ENCODE measurements at places on chromosomes 12 and 14.
A peak's percentile ranks its signal among the peaks of the same experiment; 100 is the strongest.

GRCh38 chr12:60803147-60803546 is 1207.3 kb downstream of the SLC16A7 start:
- DNase-seq = no peak

GRCh38 chr14:83814896-83815295 is 1715.0 kb upstream of the FLRT2 start:
- DNase-seq = no peak

DNA sequence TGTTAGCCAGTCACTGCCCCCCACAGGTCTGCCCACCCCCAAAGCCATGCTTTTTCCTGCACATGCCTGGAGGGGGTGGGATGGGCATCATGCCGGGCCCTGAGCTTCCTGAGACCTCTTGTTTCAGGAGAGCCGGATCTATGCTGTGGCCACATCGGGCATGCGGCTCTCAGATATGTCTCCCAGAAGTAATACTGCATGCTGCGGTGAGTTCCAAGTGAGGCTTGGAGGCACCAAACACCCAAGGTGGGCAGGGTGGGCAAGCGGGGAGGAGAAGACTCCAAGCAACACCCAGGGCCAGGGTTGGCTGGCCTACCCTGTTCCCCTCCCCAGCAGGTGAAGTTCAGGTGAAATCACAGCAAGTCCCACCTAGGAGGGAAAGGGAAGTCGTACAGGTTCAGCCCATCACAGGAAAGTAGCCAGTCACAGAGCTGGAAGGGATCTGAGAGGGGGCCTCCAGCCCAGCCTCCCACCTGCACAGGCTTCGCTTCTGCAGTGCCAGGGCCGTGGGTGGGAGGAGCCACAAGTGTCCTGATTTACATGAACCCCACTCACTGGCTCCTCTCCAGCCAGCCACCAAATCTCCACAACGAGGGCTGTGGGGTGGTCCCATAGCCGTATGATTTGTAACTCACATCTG is 30.9 kb downstream of the PIGH start:
- DNase-seq = no peak

DNA sequence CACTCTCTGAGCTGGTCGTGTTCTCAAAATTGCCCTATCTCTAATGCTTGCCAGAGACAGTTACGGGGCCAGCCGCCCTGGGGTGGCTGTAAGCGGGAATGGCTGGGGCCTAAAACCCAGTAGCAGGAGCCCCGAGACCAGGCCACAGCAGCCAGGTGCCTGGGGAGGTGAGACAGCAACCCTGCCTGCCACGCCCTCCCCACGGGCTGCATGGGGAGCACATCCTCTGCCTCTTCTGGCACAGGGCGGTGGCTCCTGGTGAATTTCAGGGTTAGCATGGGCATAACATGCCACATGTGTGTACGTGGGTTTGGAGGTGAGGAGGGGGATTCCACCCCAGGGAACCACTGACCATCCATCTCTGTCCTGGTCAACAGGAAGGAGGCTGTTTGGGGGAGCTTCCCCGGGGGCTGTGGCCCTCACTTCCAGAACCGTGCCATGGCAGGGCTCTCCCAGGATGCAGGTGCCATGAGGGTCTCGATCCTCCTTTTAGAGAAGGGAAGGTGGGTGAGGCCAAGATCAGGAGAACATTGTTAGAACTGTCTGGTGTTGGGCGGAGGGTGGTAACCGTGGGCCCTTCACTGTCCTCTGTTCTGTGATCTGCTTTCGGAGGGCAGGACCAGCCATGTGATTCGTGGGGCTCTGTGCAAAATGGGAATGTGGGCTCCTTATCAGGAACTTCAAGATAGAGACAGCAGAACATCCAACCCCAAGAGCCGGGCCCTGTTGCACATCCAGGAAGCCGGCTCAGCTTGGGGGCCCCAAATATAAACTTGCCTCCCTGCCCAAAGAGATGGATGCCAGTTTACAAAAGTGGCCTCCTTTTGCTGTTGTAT is 312.2 kb upstream of the DIO3 start:
- no peak for DNase-seq

- DNase-seq = no peak
These were observed 2.7 kb upstream of the BEST3 start for GRCh38 chr12:69701826-69702225.

GRCh38 chr14:105324080-105324778 is 9.7 kb downstream of the PACS2 start:
- DNase-seq = no peak

GRCh38 chr12:127781336-127781735 is 485.6 kb upstream of the TMEM132C start:
- DNase-seq = no peak

GRCh38 chr14:65045006-65045405 is 57.3 kb downstream of the MAX start:
- no peak for DNase-seq

DNA sequence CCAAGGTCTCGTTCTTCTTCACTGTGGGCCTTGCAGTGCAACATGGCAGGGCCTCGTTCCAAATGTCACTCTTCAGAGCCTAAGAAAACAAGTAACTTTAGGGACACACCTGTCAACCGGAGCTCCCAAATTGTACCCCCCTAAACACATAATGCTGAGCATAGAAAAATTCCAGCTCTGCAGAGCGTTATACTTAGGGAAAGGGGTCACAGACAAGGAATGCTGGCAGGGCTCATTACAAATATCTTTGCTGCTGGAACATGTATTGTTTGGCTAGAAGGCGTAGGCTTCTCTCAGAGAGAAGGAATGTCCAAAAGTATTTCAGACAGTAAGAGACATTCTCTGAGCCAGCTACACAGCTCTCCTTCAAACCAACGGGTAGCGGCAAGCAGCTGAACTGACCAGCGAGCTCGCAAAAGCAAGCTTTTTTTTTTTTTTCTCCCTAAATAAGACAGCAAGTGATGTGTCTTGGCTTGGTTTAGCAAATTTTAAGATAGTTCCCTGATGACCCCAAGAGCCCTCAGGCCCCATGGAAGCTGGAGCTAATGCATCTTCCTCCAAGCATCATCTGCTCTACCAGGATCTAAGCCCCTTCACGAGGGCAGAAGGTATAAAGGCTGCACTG is 24.5 kb downstream of the SSH1 start:
- DNase-seq = no peak

- DNase-seq = no peak
These were observed 8.0 kb upstream of the OR5AU1 start for GRCh38 chr14:21163871-21164291.

- DNase-seq = no peak
These were observed 169.7 kb downstream of the KCNA5 start for GRCh38 chr12:5213336-5213735.

GRCh38 chr12:110846615-110847566 is at the start of gene CCDC63:
Gene CCDC63 (plus strand): TSS chr12:110846987. CDS start chr12:110852955, 5,968 bp downstream.
- peak; percentile 71 for DNase-seq

DNA sequence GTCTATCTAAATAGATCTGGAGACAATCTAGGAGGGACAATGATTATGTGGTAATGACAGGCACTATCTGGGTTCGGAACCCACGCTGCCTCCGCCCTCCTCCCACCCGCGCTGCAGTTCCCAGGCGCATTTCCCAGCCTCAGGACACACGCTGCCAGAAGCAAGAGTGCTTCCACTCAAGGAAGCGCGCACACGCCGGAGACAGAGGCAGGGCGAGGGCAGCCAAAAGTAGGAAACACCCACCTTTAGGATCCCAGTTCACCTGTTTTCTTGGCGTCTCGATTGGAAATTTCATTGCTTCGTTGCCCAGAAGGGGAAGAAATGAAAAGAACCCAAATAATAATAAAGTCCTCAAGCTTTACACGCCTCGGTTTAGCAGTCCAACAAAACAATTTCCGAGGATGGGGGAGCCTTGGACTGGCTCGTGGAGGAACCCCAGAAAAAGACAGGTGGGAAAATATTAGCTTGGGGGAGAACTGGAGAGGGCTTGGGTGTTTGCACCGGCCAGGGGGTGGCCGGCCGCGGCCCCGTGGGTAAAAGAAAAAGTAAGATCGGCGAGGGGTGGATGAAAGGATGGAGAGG is 474 bp downstream of the KCNK10 start:
- no peak for DNase-seq

GRCh38 chr14:39374851-39375250 is 57.4 kb downstream of the FBXO33 start:
- no peak for DNase-seq

DNA sequence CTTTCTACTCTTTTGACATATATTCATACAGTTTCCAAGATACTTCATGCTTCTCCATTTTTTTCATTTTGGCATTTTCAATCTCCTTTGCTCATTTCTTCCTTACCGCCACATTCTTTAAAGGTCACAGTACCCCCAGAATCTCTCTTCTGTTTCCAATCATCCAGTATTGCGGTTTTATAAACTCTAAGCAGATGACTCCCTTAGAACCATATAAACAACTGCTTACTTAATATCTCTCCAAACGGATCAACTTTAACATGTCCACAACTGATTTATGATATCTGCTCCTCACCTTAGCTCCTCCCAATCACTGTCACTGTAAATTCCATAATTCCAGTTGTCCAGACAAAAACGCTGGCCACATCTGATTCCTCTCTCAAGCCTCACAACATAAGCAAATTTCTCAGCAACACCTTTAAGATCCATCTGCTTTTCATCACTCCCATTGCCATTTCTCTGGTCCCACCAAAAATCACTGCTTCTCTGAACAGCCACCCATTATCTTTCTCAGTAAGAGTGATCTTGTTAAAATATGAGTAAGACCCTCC is 49.6 kb downstream of the HNRNPC start:
- no peak for DNase-seq

GRCh38 chr14:99035712-99036610 is 236.0 kb downstream of the BCL11B start:
- DNase-seq = peak; percentile 90

DNA sequence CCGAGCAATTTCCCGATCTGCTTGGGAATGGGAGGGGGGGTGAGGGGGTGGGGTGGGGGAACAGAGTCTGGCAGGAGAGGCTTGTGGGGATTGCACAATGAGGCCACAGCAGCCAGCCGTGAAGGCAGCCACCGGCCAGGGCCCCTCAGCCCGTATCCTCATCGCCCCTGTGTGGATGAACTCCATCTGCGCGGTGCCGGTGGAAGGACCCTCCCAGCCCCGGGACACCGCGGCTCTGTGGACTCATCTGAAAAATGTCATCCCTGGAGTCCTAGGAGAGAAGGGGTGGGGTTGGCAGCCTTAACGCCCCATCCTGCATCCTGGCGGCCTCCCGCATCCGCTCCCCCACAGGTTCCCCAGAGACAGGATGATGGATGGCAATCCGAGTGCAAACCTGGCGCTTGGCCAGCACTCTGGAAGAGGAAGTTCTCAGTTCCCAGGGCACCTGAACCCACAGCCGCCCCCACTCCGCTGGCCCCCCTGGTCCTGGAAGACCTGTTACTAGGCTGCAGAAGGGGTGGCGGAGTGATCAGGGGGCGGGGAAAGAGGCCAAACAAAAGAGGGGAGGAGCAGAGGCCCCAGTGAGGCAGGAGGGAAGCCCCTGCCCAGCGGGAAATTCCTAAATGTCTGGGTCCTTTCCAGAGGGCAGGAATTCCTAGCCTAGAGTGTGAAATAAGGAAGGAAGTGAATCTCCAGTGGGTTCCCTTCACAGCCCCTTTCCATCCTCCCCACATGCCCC is 1.2 kb upstream of the TNFAIP2 start:
- peak; percentile 85 for DNase-seq

DNA sequence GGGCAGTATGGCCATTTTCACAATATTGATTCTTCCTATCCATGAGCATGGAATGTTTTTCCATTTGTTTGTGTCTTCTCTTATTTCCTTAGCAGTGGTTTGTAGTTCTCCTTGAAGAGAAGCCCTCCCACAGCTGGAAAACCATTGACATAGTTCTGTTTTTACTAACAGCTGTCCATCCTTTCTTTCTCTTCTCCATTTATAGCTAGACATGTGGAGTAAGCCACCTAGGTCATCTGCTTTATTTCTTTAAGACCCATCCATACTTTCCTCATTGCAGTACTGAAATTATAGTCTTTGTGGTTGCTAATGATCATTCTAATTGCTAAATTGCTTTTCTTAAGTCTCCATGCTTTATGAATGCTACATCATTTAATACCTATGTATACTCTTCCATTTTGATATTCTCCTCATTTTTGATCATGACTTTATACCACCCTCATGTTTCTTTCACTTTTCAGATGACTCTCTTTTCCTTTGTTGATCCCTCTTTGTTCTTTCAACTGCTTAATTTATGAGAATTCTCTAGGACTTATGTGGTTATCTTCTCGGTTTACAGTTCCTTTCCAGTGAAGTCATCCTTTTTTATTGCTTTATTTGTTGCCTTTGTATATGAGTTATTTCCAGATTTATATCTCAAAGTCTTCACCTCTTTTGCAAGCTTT is 114.2 kb downstream of the PCNX1 start:
- no peak for DNase-seq

DNA sequence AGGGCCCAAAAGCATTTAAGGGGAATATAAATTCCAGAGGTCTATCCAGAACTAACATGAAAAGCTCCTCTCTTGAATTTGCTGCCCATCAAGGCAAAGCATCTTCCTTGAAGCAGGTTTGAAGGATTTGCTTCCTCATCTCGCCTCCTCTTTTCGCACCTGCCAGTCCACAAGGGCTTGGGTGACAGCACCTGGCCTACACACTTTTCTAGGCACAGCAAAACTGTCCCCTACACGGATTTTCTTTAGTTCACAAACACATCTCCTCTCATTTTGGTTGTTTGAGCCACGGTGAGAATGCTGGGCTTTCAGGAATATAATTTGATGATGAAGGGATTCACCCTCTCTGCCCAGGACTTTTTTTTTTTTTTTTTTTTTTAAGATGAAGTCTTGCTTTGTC is 36.9 kb upstream of the ATP23 start:
- no peak for DNase-seq

- DNase-seq = no peak
These were observed 7.2 kb downstream of the DNAI7 start for GRCh38 chr12:25187781-25188180.

- DNase-seq = no peak
These were observed 182.3 kb downstream of the GALC start for GRCh38 chr14:87810711-87811110.

- DNase-seq = no peak
These were observed 22.2 kb upstream of the ABCD4 start for GRCh38 chr14:74324931-74325361.

DNA sequence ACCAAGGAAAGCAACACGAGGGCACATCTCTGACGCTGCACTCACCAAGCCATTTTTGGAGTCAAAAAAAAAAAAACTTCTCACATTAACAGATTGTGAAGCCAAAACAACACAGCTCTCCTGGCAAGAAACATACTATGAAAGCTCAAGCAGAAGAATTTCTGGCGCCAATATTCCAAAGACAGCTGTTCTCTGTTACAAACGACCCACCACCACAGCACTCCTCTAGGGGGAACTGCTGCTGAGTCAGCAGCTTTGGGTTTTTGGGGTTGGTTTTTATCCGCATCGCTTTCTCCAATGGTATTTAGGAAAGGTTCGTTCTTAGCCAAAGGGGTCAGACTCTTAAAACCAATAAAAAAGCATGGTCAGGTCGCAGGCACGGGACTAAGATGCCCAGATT is 379.4 kb downstream of the RPS29 start:
- DNase-seq = no peak

GRCh38 chr12:42421844-42422779 is 96.1 kb downstream of the PPHLN1 start:
- DNase-seq = no peak

GRCh38 chr12:32107359-32108267 is 966 bp downstream of the BICD1 start:
- peak; percentile 43 for DNase-seq

- no peak for DNase-seq
These were observed 13.5 kb downstream of the AMN1 start for GRCh38 chr12:31715283-31715825.

GRCh38 chr14:22887990-22888378 is 5.0 kb downstream of the REM2 start:
- DNase-seq = no peak

Data from right forelimb (tissue), 1 donor.